Right forelimb (tissue), 1 donor: ENCODE measurements at places on chromosomes 12 and 14.

DNA sequence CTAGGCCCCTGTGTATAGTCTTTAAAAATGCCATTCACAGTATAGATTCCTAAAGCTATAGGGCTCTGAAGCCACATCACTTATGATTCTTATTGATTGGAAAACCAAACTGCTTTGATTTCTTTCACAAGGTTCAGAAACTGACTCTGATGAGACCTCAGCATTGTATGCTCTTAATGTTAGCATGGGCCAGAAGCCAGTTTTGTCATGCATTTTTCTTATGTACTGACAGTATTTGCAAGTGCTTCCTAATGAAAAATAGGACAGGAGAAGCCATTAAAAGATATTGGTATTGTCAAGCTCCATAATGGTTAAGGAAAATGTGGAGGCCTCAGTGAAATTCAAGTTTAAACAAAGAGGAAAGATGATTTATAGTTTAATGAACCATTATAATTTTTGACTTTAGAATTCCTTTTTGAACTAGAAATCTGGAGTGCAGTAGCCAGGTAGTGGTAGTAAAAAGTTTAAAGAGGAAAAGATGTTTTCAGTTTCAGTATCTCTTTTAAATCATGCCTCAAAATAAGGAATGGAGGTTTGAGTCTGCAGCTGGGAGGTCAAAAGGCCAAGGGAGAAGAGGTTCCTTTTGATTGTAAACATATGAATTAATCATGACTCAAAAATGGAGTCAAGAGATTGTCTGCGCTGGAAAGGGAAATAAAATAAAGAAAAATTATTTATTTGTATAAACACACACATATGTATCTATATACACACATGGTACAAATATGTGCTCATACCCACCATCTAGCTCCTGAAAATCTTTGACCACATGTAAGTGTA, 388.1 kb upstream of the PRICKLE1 start:
- DNase-seq, result no peak

DNA sequence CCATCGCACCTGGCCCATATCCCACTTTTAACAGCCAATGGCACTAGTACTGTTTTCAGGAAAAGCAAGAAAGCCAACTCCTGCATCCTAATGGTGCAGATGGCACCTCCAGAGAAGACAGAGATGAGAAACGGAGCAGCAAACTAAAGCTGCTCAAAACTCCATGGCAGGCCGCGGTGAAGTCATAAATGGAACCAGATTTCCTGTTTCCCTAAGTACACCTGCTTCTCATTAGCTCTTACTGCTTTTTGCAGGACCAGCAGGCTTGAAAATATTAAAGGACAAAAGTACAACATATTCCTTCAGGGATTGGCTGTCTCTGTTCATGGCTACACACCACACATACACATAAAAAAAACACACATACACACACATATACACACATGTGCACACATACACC, 36.7 kb upstream of the LGALS3 start:
- DNase-seq, result no peak

GRCh38 chr14:72075649-72076334, 143.6 kb downstream of the RGS6 start:
- DNase-seq, result no peak

DNA sequence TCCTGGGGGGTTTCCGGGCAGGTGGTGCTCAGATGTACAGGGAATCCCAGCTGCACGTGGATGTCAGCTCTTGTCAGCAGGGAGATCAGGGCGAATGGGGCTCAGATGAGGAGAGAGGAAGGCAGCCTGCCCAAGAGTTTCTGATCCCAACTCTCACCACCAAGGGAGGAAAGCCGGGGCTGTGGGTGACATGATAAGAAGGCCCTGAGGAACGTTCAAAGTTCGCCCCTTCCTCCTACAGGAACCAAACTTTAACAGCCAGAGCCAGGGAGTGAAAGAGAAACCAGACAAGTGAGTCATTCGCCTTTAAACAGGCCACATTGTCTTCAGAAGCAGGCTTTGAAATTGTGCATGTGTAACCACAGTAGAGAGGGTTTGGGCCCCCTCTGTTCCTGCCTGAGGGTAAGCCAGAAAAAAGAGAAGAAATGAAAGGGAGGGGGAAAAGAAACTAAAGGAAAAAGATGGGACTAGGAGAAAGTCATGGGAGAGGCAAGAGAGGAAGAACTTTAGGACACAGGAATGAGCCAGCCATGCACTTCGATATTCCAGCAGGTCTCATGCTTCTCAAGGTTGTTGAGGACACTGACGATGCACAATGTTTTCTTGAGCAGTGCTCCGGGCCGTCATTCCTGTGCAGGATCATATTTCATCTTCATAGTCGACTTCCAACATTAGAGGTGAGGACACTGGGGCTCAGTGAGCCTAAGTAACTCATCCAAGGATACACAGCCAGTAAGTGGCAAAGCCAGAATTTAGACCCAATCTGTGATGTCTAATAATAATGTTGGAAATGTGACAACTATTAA, 691.4 kb upstream of the TBX3 start:
- DNase-seq, result no peak

GRCh38 chr12:52311285-52311648, 9.9 kb downstream of the KRT83 start:
- no peak for DNase-seq
